GM03348 (cell line): ENCODE measurements at places on chromosomes 3 and 15.

DNA sequence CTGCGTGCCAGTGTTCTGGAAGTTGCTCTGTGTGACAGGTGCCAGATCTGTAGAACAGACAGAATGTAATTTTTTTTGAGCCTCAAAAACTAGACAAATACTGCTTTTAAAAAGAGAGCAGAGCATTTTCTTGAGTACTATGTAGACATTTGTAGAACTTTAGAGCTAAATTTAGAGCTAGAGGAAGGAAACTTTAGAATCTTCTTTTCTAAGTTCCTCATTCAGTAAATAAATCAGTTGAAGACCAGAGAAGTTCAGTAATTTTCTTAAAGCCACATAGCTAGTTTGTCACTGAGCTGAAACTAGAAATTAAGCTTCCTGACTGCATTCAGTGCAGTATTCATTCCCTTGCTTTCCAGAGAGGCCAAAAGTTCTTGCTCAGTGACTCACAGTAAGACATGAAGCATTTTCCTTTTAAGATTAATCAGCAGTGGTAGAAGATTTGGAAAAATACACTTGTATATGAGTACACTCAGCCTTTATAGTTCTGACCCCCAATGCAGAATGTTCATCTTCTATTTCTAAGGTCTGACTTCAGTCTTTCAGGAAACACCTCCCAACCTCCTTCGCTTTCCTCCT, 83.6 kb upstream of the TSEN2 start:
- DNase-seq, result peak; percentile 56

DNA sequence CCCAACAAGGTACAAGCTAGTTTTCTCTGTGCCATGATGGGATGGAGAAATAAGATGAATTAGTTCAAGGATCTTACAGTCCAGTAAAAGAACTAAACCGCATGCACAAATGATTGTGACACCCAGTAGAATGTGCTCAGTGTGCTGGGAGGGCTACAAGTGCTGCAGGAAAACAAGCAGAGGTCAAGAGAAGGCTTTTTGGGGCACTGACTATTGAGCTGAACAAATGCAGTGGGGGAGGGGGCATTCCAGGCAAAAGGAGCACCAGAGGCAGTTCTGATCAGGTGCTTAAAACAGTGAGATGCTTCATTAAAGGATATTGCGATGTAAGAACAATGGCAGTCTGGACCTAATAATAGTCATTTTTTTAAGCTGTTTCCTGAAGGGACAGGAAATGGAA, 6.0 kb downstream of the SLC27A2 start:
- DNase-seq, result no peak

DNA sequence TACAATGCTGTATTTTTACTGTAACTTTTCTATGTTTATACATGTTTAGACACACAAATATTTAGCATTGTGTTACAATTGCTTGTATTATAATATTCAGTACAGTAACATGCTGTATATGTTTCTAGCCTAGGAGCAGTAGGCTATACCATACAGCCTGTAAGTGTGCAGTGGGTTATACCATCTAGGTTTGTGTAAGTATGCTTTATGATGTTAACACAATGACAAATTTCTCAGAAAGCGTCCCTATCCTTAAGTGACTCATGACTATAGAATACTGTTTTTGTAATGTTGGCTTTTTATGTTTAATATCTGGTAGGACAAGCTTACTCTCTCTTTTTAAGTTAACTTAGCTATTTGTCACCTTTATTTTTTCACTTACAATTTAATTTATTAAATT, 127.5 kb upstream of the THRB start:
- DNase-seq, result no peak

DNA sequence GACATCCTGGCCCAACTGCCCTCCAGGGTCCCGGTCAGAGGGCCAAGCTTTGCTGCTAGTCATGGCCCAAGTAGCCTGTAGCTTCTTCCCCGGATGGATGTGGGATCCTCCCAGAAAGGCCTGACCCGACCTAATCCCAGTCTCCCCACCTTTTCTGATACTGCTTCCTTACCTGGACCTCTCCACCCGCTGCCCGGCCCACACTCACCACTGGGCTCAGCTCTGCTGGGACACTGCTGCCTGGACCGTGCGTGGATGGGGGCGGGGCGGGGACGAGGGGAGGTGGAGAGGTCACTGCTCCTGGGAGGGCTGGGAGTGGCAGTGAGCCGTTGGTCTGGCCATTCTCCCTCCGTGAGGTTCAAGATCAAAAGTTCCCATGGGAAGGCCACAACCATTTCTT, 40.3 kb upstream of the FURIN start:
- no peak for DNase-seq

GRCh38 chr3:184505076-184505878, 56.3 kb upstream of the EPHB3 start:
- DNase-seq, result peak; percentile 25

- DNase-seq, result no peak
These were observed 97.8 kb downstream of the HMG20A start for GRCh38 chr15:77518458-77518857.

DNA sequence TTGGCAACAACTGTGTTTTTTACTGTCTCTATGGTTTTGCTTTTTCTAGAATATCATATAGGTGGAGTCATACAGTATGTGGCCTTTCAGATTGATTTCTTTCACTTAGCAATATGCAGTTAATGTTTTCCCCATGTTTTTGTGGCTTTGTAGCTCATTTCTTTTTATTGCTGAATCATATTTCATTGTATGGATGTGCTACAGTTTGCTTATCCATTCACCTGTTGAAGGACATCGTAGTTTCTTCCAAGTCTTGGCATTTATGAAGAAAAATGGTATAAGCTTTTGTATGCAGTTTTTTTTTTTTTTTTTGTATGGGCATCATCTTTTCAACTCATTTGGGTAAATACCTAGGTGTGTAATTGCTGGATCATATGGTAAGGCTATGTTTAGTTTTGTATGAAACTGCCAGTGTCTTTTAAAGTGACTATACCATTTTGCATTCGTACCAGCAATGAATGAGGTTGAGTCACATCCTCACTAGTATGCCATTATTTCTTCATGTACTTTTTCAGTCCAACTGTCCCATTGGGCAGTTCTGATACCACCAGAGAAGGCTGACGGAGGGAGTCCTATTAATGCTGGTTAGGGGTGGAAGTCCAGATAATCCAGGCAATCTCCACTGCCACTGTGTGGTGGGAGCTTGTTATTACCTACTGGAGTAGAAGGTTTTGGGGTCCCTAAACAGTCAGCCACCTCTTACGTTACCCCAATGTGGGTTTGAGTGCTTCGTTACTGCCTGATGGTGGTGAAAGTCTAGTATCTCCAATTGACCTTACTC, 210.5 kb downstream of the DOCK3 start:
- no peak for DNase-seq

DNA sequence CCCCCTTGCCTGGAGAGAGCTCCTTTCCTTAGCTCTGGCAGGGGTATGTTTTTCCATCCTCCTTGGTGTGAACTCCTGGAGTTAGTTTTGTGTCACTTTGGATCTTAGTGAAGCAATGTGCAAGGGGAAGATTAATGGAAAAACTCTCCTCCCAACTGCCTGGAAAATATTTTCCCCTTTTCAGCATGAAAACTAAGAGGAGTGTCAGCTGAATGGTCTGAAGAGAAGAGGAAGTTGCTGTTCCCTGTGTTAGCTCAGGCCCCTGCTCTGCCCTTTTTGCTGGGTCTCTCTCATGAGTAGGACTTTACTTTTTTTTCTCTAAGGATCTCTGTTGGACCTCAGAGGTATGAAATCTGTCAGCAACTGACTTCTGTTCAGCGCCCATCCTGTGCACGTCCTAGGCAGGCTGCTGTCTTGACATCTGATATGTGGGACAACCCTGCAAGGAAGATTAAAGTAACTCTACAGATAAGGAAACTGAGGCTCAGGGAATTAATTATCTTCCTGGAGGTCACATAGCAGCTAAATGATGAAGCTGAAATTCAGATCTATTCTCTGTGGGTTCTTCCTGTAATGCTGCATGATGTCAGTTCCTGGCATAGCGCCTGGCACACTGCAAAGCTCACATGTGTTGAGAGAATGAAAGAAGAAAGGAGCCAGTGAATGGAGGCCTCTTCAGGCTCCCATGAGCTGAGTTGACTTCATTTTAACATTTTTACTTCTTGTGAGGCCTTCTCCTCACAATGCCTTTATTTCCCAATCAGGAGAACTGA, 109.7 kb upstream of the GALNT15 start:
- DNase-seq, result peak; percentile 62

GRCh38 chr3:106113747-106114146, 244.9 kb upstream of the CBLB start:
- no peak for DNase-seq

DNA sequence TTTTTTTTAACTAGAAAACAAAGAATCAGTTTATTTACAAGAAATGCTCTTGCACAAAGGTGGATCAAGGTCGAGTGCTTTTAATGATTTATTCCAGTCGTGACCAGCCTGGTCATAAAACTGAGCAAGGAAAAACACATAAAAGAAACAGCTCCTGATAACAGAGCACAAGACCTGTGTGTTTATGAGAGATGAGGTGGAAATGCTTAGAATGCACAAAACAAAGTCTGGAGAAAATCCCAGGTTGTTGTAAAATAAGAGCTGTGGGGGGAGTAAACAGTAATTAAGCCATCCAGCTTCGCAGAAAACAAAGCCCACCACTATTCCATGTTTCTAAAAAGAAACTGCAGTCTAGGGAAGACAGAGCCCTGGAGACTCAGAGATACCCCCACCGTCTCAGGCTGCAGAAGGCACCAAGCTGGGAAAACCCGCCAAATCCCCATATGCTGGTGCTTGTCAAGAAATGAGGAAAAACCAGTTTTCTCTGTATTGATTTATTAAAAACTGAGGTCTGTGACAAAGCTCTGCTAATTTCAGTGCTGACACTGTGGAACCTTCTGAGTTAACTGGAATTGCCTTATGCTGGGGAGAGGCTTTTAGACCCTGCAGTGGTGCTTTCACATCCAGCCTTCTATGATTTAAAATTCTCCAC, 139.3 kb downstream of the ADAMTS17 start:
- DNase-seq, result no peak

DNA sequence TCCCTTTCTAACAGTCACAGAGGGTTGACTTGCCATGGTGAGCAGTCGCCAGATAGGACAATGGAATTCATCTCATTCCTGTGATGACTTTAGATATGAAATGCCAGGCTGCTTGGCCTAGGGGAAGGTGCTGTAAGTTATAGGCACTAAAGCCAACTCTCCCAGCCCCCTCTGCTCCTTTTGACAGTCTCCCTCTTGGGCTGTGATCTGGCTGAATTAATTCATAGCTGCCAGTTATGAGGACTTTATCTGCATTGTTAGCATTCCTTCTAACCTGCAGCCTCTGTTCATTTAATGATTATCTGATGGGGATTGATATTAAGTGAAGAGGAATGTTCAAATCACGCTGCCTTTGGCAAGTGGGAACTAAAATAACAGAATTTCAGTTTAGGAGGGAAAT, 427.1 kb upstream of the RASGRP1 start:
- DNase-seq, result peak; percentile 36

DNA sequence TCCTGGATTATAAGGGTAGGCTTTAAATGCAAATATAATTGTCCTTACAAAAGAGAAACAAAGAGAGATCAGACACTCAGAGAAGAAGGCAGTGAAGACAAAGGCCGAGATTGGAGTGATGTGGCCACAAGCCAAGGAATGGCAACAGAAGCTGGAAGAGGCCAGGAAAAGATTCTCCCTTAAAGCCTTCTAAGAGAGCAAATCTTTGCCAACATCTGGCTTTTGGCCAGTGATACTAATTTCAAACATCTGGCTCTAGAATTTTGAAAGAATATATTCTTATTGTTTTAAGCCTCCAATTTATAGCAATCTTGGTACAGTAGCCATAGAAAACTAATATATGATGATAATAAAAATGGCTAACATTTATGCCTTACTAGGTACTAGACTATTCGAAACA, 615.8 kb upstream of the ZNF385D start:
- DNase-seq, result no peak

DNA sequence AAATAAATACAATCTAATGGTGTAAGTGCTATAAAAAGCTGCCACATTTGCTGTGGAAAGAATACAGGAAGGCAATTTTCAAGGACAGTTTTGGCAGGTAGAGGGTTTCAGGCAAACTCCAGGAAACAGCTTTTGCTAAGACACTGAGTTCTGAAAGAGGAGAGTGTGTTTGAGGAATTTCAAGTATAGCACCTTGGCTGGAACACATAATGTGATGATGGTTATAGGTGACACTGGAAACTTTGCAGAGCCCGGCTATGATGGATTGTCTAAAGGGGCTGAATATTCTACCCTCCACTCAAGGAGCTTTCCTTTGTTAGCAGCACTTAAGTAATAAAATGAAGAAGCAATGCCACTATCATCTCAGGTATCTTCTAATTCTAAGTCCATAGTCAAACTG, 209.4 kb upstream of the TGFBR2 start:
- no peak for DNase-seq

- DNase-seq, result no peak
These were observed 50.1 kb downstream of the SYN2 start for GRCh38 chr3:12054245-12054644.

- DNase-seq, result no peak
These were observed 309.1 kb upstream of the TLE3 start for GRCh38 chr15:70406617-70407335.
